Kidney tubule cell (primary cell): ENCODE measurements at places on chromosomes 3 and 15.

- no peak for DNase-seq
Measured at GRCh38 chr3:66297260-66297873, 76.6 kb downstream of the SLC25A26 start.

DNA sequence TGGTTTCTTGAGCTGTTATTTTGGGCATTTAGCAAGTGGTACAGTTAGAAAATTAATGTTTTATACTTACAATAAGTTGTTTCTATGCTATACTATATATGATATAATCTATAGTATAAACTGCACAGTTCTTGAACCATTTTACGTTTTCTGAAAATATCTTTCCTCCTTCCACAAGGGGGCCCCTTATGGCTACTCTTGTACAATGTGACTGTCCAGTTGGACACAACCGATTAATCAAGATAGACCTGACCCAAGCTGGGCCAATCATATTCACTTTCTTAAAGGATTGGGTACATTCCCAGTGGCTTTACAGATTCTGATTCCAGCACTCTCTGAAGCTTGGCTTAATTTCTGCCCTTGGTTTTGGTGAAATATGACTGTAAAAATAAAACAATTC is 953.4 kb downstream of the AGBL1 start:
- no peak for DNase-seq

DNA sequence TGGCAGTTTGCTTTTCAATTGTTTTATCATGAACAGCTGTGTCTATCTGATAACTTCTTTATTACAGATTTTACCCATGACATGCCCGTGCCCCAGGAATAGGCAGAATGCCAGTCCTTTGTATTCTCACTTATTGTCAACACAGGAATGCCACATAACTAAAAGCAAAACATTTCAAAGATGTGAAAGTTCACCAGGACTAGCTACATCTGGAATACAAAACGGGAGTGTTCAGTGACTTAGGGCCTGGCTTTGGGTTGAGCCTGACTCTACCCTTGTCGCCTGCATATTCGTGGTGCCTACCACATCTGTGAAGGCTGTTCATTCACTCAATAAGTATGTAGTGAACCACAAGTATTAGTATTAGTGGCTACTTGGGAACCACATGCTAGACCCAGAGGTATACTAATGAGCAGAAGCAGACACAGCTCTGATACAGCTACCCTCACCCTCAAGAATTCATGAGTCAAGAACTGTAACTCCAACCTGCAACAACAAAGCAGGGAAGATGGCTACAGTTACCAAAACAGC is 2.9 kb downstream of the TNFSF10 start:
- peak; percentile 94 for DNase-seq

DNA sequence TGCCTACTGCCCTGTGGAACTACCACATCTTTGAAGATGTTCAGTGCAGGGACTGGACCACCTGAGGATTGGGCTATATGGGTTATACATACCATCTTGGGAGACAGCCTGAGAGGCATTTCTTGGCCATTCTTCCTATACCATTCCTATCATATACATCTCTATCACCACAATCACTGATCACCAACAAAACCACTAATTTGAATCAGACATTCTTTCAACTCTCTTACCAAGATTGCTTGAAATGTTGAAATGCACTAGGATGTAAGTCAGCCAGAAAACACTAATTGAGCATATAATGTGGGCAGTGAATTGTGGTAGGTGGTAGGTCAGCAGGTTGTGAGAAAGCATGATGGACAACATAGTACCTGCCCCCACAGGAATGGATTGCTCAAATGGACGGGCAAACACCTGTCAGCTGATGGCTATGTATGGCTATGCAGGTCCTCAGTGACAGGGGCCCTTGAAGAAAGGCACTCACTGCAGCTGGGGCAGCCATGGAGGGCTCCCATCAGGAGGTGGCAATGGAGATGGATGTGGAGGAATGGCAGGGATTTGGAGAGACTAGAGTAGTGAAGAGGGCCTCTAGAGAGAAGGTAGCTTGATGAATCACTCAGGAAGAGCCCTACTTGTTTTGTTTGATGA is 49.1 kb downstream of the AMOTL2 start:
- peak; percentile 40 for DNase-seq

DNA sequence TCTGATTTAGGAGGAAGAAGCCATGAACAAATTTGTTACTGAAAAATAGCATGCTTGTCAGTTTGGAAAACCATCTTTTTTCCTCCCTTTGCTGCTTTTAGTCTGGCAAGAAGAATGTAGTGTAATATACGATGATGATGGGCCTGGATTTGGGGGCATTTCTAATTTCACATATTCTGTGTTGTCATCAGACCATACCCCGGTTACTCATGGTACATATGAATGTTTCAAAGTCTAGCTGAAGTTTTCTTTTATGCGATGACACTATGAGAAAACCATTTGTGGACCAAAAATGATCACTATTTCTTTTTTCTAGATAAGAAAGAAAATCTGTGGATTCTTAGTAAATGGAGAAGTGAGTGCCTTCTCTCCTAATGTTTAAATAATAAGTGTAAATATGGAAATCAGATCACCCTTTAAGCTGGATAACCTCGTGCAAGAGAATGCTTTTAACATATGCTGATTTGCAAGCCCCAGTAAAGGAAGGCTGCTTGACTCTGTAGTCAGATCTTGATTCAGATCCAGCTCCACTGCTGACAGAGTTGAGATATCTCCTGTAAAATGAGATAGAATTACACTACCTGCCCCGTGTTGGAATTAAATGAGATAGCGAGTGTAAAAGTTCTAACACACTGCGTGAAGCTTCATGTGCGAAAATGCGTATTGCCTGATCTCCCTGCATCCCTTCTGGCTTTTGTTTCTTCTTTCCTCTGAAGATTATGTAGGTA is 3.0 kb downstream of the MEF2A start:
- DNase-seq: peak; percentile 4

DNA sequence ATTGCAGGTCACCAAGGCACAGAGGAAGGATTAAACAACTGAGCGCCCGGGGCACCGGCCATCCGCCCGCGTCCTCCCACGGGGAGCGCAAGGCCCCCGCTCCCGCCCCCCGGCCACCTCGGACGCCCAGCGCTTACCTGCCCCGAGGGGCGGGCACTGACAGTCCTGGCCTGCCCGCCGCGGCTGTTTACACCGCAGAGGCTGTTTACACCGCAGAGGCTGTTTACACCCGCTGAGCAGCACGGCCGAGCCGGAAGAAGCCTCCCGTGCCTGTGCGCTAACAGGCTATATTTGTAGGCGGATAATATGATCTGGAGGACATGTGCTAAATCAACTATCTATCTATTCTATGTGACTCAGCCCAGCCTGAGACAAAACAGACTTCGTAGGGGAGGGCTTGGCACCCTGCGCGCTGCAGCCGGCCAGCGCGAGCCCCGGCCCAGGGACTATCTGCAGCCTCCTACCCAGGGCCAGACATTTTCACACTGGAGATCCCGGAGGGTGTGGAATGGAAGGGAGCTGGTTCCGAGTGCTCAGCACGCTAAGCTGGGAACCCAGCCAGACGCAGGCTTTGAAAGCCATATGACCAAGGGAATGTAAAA is at the start of gene LRRC2:
Gene LRRC2 (minus strand): TSS at position 263 of the 602 bp plus-strand sequence. CDS start 14,711 bp downstream, outside the sequence.
- peak; percentile 31 for DNase-seq

- DNase-seq: peak; percentile 31
Measured at GRCh38 chr3:50617911-50618481, 1.0 kb downstream of the MAPKAPK3 start.

DNA sequence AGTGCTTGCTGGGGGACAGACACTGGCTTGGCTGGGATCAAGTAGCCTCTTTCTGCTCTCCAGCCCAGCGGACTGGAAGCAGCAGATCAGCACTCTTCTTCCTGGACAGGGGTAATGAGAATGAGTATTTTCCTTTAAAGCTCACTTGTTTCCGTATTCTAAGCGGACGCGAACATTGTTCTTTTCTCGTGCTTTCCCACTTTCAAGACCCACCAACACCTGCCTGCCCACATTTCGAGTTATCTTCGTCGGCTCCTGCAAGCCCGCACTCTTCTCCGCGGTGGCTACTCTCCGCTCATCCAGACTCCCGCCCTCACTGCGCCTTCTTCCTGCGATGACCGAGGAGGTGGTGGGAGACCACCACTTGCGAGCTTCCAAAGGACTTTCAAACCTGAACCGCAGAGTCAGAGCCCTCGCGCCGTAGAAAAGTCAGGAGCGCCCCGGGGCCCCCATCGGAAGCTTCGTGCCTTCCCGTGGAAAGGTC is 1.6 kb upstream of the PPM1L start:
- DNase-seq: peak; percentile 49

DNA sequence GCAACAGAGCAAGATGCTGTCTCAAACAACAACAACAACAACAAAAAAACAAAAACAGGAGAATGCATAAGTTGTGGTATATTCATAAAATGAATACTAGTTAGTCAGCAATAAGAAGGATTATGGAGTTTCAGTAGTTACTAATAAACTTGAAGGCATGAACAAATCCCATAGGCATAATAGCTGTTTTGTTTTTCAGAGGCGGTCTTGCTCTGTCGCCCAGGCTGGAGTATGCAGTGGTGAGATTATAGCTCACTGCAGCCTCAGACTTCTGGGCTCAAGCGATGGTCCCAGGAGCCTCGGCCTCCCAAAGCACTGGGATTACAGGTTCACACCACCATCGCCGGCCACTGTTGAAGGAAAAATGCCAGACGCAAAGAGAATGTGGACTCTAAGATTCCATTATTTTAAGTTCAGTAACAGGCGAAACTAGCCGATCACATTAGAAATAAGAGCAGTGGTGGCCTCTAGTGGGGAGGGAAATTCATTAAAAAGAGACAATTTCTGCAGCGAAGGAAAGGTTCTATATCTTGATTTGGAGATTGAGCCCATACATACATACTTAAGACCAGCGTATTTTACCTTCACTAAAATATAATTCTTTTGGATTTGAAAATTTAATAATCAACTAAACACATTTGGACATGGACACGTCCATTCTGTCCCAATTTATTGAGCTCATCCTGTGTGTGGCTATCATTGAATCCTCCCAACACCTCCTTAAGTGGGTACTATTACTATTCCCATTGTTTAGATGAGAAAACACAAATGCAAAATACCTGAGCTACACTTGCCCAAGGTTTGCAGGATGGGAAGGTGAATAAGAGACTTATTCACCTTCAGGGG is 27.4 kb upstream of the HDAC11 start:
- peak; percentile 67 for DNase-seq

DNA sequence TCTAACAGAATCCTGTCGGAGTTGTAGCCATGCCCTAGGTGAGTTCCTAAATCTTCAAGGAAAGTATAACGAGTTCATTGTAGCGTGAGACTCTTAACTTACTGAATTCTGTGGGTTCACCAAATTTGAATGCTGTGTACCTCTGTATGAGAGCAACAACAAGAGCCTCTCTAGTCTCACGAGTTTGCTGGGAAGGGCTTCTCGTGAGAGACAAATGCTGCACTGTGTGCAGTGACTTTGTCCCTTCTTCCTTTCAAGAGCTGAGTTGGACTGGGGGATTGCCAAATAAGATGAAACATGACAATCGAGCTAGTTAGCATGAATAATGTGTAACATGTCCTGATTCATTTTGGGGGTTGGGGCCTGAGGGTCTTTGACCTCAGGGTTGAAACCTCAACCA is 32.2 kb downstream of the KAT2B start:
- no peak for DNase-seq

DNA sequence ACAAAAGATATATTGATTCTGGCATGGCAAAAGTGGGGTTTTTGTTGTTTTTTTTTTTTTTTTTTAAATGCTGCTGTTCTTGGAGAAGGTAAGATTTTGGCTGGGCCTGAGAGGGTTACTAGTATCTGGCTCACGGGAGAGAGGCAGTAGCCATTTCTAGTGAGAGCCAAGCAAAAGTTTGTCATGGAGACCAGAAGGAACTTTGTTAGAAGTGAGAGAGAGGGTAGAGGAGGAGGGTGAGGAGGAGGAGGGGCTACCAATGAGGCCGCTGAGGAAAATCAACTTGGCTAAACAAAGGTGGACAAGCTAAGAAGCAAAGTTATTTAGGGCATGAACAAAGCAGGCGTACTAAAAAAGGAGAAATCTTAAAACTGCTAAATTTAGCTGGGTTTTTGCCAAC is 48.9 kb upstream of the STRIT1 start:
- no peak for DNase-seq

DNA sequence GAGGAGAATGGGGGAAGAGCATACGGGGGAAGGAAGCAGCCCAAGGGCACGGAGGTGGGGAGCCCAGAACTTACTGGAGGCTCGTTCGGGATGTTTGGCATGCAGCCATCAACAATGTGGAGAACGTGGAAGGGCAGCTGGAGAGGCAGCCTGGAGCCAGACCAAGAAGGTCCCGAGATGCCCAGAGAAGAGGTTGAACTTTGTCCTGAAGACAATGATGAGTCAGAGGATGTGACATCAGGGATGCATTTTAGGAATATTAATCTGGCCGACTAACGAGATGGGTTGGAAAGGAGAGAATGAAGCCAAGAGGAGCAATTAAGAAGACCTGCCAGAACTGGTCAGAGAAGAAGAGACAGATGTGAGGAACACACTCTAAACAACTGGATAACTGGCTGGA is 98.2 kb downstream of the SRGAP3 start:
- no peak for DNase-seq
